ENCODE measurements at places on chromosomes 6 and 20. TPM values are rescaled to one million over a fixed set of nuclear protein-coding genes. Genes with fewer than 3 reads are reported as not detected.

TBXT gene
- total RNA-seq = not detected

ZNF165 gene
- total RNA-seq = 1.7 TPM

COX4I2 gene
- total RNA-seq = 0.83 TPM

ACTL10 gene
- 3.9 TPM for total RNA-seq

RGS17 gene
- total RNA-seq = 0.19 TPM

C20orf204 gene
- not detected for total RNA-seq

TRPC4AP gene
- total RNA-seq = 45.6 TPM

HLA-DMB gene
- total RNA-seq = 3.4 TPM

CST5 gene
- not detected for total RNA-seq

PRSS16 gene
- total RNA-seq = 5.1 TPM

MAFB gene
- 36.2 TPM for total RNA-seq

SLC26A8 gene
- total RNA-seq = 0.19 TPM

BPI gene
- total RNA-seq = not detected

LHFPL5 gene
- total RNA-seq = not detected

SLC35D3 gene
- total RNA-seq = not detected

SASH1 gene
- 118 TPM for total RNA-seq

PRND gene
- total RNA-seq = not detected

ZSCAN9 gene
- 11.3 TPM for total RNA-seq

CLPSL2 gene
- not detected for total RNA-seq

C6orf163 gene
- 0.35 TPM for total RNA-seq

TRAPPC3L gene
- not detected for total RNA-seq

TBP gene
- total RNA-seq = 14.3 TPM

MPC1 gene
- total RNA-seq = 57.0 TPM

MMP24 gene
- 0.38 TPM for total RNA-seq

OPRM1 gene
- total RNA-seq = not detected

RSPH4A gene
- not detected for total RNA-seq

CALHM6 gene
- total RNA-seq = 1.9 TPM

MATN4 gene
- total RNA-seq = 0.09 TPM

SFTA2 gene
- 6.6 TPM for total RNA-seq

DEF6 gene
- total RNA-seq = 38.0 TPM

OLIG3 gene
- not detected for total RNA-seq

TUBB2B gene
- total RNA-seq = 5.0 TPM

GPR6 gene
- not detected for total RNA-seq

SLC22A23 gene
- 42.6 TPM for total RNA-seq

PSORS1C2 gene
- not detected for total RNA-seq

TCF21 gene
- 2.3 TPM for total RNA-seq

ADGRG6 gene
- total RNA-seq = 29.6 TPM

ABT1 gene
- 16.1 TPM for total RNA-seq

CALHM4 gene
- total RNA-seq = not detected

LY6G6F gene
- total RNA-seq = not detected

MTO1 gene
- 25.2 TPM for total RNA-seq

ANGPT4 gene
- 0.09 TPM for total RNA-seq

PACSIN1 gene
- not detected for total RNA-seq

KCNK15 gene
- 0.23 TPM for total RNA-seq

C6orf58 gene
- not detected for total RNA-seq

MYBL2 gene
- 3.1 TPM for total RNA-seq

PGC gene
- not detected for total RNA-seq

PDE7B gene
- 0.08 TPM for total RNA-seq

CAP2 gene
- 5.5 TPM for total RNA-seq

All from esophagus squamous epithelium (tissue), 5 donors.